Omental fat pad (tissue), 4 donors: ENCODE measurements at places on chromosomes 11 and 22.
A peak's percentile ranks its signal among the peaks of the same experiment; 100 is the strongest.

GRCh38 chr11:126864934-126865333, 135.6 kb downstream of the KIRREL3 start:
- no peak for DNase-seq

DNA sequence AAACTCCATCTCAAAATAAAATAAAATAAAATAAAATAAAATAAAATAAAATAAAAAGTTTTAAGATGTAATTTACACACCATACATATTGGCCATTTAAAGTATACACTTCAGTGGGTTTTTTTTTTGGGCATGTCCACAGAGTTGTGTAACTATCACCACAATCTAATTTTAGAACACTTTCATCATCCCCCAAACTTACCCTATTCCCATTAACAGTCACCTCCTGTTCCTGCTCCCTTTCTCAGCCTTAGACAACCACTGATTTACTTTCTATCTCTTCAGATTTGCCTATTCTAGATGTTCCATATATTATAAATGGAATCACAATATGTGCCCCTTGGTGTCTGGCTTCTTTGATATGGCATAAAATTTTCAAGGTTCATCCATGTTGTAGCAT, 4.6 kb upstream of the ACER3 start:
- no peak for DNase-seq

DNA sequence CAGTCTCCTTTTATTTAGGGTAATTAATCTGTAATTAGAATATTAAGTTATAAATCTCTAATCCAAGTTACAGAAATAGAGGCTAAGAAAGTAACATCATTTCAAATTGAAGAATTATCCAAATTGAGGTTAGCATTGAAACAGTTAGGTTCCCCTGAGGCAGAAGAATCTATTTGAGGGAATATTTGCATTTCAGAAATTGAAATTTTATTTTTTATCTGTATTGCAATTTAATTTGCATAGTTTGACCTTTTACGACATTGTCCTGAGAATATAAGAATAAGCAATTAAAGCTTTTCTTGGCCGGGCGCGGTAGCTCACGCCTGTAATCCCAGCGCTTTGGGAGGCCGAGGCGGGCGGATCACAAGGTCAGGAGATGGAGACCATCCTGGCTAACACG, 27.6 kb downstream of the DDIAS start:
- DNase-seq: no peak

GRCh38 chr11:21173476-21173875, 504.1 kb downstream of the NELL1 start:
- DNase-seq: no peak

DNA sequence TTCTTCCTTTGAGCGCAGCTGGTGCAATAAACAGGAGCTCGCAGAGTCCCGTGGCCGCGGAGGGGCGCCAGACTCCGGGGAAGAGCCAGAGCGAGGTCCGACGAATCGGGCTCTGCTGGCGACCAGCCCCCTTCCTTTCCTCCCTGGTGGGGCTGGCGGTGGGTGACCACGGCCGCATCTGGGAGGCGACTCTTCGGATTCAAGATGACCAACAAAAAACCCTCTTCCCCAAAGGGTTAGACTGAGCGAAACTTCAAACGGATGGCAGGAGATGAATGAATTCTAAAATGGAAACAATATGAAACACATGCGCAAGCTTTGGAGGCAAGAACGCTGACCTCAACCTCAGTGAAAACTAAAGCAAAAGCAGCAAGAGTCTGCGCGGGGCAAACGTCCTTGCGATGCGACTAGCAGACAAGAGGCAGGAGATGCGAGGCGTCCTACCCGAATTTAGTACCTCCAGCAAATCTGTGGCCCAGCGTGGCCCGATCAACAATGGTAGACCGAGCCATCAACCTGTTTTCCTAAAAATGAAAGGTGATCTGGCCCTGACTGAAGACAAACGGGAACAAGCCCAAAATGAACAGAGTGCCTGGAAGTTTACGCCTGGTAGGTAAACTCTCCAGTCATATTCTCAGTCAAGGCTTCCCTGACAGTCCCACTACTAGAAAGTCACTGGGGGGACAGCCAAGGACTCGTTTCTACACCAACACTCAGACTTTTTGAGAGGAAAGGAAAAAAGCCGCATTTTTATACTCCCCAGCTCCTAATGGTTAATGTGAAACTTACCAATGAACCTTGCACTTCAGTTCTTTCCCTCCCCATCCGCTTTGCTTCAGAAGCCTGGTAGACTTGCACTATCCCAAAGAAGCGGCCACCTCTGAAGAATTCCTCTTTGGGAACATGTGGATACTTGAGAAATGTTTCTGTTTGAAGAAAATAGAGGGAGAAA, 11.6 kb downstream of the MMP3 start:
- no peak for DNase-seq

DNA sequence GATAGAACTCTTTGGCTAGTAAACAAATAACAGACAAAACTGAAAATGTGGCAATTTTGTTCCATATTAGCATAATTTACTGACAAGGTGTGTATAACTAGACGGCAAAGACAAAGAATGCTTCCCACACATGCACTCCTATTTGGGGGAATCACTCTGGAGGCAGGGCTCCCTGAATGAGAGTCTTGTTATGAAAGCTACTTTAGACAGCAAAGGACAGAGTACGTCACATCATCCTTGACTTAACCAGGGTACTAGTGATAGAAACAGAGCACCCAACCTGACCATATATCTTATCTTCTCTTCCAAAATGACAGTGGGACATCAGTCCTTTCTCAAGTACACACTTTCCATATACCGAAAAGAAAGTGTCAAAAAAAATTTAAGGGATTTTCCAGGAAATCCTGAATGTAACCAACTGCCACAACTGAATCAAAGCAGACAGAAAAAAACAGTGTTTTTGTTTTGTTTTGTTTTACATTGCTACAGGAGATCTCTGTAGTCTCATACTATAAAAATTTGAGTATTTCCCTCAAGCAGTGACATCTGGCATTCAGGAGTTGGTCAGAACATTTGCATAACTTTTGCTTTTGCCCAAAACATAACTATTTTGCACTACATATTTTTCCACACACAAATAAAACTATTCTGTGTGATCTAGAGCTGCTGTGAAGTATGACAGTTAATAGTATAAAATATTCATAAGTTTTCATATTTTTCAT, 98.9 kb downstream of the ARHGAP20 start:
- DNase-seq: no peak

DNA sequence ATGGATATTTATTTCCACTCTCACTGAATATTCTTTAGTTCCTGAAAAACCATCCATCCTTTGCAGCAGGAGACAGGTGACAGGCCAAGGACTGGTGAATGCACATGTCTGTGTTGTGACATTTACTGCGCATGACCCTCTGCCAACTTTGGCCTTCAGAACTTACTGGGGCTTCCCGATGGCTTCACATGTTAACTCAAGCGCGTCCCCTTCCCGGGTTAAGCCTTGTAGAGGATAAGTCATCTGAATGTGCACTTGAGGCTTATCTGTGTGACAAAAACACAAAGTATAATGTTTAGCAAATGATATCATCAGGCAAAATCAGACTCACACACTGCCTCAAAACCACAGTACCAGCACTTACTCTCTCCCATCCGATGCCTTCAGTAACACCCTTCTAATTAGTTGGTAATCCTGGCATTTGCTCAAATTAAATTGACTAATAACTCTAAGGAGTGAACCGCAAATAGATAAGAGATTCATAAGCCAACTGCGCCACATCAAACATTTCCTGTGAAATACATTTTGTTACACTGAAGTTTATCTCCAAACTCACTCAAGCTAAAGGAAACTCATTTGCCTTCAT, 286.4 kb downstream of the CADM1 start:
- DNase-seq: no peak

DNA sequence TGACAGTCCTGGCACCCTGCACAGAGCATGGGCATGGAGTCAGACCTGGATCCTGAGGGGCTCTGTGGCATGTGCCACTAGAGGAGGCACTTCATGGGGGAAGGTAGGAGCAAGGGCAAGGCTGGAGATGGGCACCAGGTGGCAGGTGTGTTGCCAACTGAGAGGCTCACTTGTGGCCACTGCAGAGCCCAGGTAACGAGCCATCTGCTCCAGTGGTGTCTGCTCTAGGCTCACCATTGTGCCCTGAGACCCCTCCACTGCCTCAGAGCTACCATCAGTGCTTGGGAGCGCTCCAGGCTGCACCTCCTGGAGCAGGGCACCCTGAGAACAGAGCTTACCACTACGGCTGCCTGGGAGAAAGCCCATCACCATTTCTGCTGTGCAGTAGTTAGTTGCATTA, 1.3 kb upstream of the ZDHHC8 start:
- no peak for DNase-seq

DNA sequence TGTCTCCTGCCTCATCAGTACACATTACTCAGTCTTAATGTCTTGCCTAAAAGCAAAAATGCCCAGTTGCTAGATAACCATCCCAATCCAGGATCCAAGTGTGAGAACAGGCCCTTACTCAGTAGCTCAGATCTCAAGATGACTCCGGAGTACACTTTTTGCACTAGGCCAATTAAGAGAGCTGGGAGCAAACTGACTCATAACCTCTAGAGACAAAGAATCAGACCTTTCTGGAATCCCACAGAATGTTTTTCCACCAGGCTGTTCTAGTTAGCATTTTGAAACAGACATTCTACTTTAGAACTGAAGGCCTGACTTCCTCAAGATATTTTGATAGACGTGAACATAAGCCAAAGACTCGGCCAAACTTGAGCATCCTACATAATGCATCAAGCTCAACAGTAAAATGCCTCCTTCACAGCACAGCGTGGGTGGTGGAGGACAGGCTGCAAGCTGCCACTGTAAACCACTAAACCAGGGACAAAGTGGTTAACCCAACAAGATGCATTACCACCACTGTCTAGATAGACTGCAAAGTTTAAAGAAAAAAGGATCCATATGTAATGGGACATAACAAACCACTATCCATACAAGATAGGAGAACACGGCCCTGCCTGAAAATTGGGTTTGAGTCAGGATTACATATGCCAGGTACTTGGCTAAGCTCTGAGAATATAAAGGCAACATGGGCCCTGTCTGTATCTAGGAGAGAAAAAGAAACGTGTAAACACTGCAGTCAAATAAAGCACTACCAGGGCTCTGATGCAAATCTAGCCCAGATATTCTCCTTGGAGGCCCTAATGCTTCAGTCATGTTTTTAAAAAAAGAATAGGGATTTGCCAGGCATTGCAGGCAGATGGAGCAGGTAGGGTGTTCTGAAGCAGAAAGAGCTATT, 48.3 kb downstream of the MYH9 start:
- DNase-seq: no peak

GRCh38 chr22:41915786-41916493, 1.1 kb upstream of the SHISA8 start:
- DNase-seq: no peak

DNA sequence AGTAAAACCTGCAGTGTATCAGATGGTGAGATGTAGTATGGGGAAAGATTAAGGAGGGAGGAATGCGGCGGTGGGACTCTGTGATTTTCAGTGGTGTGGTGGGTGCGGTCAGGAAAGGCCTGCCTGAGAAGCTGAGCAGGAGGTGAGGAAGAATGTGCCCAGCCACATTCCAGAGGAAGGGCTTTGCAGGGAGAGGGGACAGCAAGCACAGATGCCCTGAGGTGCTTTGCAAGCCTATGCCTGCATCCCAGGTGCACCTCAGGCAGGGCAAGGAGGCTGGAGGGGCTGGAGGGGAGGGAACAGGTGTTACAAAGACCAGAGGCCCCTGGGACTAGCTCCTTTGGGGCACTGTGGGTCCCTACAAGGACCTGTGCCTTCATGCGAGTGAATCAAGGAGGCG, 42.1 kb downstream of the MYO7A start:
- no peak for DNase-seq

DNA sequence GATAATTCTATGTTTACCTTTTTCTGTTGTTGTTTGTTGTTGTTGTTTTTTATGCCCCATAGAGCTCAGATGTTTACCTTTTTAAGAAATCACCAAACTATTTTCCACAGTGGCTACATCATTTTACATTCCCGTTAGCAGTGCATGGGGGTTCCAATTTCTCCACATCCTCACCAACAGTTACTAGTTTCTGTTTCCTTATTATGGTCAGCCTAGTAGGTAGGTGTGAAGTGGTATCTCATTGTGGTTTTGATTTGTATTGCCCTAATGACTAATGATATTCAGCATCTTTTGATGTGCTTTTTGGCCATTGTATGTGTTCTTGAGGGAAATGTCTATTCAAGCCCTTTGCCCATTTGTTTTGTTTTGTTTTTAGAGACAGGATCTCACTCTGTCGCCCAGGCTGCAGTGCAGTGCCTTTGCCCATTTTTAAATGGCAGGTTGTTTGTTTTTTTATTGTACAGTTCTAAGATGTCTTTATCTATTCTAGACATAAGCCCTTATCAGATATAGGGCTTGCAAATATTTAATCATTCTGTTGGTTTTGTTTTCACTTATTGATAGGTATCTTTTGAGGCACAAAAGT, 27.5 kb downstream of the CHEK2 start:
- no peak for DNase-seq

GRCh38 chr22:31160328-31160978, 471 bp downstream of the RNF185 start:
- no peak for DNase-seq

- no peak for DNase-seq
Measured at GRCh38 chr11:27347359-27348339, 15.4 kb downstream of the CCDC34 start.

DNA sequence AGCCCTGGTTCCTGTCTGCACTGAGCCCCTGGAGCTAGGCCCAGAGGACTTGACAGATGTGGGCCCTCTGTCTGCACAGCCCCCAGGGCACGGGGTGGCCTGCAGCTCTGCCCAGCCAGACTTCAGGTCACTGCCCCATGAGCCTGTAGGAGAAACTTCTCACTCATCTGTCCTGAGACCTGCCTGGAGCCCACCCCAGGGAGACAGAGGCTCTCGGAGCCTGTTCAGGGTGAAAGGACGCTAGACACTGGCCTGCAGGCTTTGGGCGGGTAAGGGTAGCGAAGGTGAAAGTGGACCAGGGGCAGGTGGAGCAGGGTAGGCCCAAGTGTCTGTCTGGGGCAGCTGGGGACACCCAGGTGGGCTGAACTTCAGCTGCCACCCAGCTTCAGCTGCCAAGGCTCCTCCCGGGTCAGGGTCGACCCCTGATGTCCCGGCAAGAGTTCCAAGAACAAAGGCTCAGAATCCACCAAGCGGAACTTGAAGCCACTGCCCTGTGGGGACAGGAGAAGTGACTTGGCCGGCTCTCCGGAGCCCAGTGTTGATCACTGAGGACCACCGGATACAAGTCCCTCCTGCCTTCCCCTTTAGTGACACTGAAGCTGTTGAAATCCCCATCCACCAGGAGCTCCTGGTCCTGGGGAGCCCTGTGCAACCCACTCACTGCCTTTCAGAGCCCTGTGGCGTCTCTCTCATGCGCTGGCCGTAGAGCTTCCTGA, 90.3 kb downstream of the KCNQ1 start:
- no peak for DNase-seq

GRCh38 chr11:76147106-76147740, 59.1 kb downstream of the WNT11 start:
- DNase-seq: no peak

- no peak for DNase-seq
Measured at GRCh38 chr11:36240801-36241200, 48.4 kb downstream of the COMMD9 start.

- DNase-seq: no peak
Measured at GRCh38 chr11:7622721-7623120, 50.6 kb downstream of the CYB5R2 start.

GRCh38 chr11:72012897-72013721, 14.4 kb downstream of the IL18BP start:
- DNase-seq: peak; percentile 22

- DNase-seq: no peak
Measured at GRCh38 chr22:45451972-45452371, 38.5 kb downstream of the RIBC2 start.
